ENCODE measurements at places on chromosomes 2 and 18.

DNA sequence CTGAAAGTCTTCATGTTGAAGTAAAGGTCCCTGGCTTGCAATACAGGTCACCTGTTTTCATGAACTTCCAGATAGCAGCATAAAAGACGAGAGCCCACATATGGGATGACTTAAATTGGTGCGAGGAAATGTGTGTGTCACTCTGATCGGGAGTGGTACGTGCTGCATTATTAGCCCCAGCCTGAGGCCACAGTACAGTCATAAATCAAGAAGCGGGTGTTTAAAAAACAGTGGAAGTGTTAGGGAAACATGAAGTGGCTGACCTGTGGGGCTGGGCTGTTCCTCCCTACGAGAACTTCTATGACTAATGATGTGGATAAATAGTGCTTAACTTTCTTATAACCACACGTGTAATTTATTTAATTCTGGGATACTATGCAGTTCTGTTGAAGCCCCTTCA, 24.4 kb downstream of the RDH14 start:
- DNase-seq = no peak

- no peak for DNase-seq
Measured at GRCh38 chr2:42819160-42819559, 26.8 kb upstream of the HAAO start.

- DNase-seq = no peak
Measured at GRCh38 chr2:163729636-163730273, 6.1 kb downstream of the FIGN start.

GRCh38 chr2:80621656-80622055, 317.1 kb upstream of the LRRTM1 start:
- no peak for DNase-seq

DNA sequence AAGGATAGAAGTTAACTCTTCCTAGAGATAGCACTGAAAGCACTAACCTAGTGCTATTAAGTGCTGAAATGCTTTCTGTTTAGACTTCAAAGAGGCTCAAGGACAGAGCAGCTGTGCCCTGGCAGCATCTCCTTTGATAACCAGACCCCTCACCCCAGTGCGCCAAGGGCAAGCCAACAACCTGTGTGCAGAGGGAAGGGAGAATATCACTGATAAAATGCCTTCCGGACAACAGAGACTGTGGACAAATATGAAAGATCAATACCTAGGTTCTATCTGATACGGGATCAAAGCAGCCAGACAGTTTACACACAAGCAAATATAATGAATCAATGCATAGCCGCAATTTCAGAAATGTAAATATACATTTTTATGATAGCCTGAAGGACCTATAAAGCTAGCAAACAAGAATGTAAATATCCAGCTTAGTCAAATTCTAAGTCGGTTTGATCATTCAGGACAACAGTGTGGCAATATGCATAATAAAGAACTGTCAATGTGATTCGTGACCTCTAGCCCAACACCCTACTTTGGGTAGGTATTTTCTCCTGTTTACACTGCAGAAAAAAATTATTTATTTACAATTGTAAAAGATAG, 91.8 kb upstream of the RFX8 start:
- DNase-seq = no peak

- no peak for DNase-seq
Measured at GRCh38 chr2:174180165-174180724, 68.1 kb downstream of the OLA1 start.

GRCh38 chr18:12238826-12239225, 15.3 kb upstream of the CIDEA start:
- no peak for DNase-seq

- no peak for DNase-seq
Measured at GRCh38 chr2:189318761-189319160, 122.5 kb upstream of the WDR75 start.

- DNase-seq = no peak
Measured at GRCh38 chr2:95356821-95357700, 45.4 kb upstream of the FAHD2A start.

DNA sequence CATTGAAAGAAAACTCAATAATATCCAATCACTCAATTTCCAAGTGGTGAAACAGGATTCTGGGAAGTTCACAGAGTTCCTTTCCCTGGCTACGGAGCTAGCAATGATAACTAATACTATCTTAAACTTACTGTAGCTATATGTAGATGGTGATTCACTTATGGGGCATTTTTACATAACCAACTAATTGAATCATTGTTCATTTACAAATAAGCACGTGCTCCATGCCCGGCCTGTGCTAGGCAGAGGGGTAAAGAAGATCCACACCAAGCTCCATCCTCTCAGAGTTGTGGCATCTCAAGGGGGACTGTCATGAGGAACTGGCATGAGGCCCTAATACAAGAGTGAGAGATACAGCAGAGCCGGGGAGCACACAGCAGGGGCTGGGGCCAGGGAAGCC, 176.3 kb downstream of the ANKRD30B start:
- DNase-seq = no peak

Measured in activated T-cell treated with anti-CD3 and anti-CD28 coated beads, Interleukin-2, amount 50 U/mL, for 72 hours (primary cell).